ENCODE measurements at places on chromosomes 13 and 19.

DNA sequence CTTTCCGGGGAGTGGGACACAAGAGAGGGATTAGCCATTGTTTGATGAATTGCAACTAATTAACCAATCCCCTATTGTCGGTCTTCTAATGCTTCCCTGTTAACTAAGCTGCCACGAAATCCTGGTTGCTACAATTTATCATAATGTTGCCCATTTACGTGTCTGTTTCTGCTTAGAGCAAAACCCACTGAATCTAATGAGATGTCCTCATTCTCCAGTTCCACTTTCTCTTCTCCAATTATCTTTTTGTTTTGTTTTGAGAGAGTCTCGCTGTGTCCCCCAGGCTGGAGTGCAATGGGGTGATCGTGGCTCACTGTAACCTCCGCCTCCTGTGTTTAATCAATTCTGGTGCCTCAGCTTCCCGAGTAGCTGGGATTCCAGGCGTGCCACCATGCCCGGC is 5.2 kb upstream of the DPP9 start:
- no peak for DNase-seq

DNA sequence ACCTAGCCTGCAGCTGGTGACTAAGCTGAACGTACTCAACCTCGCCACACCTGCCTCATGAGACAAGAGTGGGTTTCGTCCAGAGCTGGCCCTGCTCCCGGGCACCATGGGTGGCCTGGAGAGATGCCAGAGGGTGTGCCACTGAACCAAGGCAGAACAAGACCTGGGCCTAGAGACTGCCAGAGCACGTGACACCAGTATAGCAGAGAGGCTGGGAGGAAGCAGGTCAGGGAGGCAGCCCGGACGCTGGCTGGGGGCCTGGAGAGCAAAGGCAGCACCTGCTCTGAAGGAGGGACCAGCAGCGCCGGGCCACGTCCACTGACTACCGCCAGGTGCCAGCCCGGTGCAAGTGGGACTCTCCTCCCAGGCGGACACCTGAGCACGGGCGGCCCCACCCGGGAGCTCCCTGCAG is 7.3 kb upstream of the C13orf46 start:
- DNase-seq: no peak

- no peak for DNase-seq
Observed at GRCh38 chr19:6514926-6515544, 12.9 kb upstream of the TUBB4A start.

DNA sequence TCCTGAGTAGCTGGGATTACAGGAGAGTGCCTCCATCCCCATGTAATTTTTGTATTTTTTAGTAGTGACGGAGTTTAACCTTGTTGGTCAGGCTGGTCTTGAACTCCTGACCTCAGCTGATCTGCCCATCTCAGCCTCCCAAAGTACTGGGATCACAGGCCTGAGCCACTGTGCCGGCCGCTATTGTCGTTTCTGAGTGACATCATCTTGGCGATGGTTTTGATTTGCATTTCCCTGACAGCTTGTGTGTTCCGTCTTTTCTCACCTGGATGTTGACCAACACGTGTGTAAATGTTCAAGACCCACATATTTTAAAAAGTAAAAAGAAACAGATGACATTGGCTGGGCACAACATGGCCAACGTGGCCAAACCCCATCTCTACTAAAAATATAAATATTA is 12.8 kb upstream of the MKNK2 start:
- no peak for DNase-seq

DNA sequence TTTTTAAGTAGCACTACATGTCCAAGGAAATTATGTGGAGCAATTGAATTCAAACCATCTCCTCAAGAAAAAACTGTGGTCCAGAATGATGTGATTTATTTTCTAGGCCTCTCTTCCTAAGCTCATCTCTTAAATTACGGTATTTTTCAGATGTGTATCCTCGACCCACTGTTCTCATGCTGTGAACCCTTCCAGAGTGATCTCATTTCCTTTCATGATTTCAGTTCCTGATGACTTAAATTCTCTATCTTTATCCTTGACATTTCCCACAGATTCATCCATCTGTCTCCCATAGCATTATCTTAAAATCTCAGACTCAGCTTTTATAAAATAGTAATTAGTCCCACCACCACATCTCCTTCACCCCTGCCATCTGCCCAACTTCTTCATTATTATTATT is 117.6 kb upstream of the SPRY2 start:
- no peak for DNase-seq

GRCh38 chr19:15197275-15197941 is 3.4 kb downstream of the NOTCH3 start:
- DNase-seq: no peak

DNA sequence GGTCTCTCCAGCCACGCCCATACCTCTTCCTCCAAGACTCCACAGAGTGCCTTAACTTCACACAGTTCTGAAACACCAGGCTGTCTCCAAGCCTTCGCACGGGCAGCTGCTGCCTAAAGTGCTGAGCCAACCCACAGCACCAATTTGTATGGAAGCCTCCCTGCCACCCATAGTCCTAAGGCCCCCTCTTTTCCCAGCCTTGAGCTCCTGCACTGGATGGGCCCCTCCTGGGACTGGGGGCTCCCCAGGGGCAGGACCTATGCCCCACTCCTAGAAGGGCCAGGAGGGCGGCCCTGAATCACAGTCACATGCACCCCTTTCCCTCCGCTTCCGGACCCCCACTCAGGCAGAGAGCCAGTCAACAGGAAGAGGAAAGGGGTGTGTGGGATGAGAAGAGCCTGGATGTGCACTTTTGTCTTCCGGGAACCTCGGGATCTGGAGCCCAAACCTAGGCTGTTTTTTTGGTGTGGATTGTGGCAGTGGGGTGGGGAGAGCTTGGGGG is 5.1 kb upstream of the FCER2 start:
- no peak for DNase-seq

GRCh38 chr19:570251-570686 is 2.1 kb upstream of the BSG start:
- DNase-seq: no peak

DNA sequence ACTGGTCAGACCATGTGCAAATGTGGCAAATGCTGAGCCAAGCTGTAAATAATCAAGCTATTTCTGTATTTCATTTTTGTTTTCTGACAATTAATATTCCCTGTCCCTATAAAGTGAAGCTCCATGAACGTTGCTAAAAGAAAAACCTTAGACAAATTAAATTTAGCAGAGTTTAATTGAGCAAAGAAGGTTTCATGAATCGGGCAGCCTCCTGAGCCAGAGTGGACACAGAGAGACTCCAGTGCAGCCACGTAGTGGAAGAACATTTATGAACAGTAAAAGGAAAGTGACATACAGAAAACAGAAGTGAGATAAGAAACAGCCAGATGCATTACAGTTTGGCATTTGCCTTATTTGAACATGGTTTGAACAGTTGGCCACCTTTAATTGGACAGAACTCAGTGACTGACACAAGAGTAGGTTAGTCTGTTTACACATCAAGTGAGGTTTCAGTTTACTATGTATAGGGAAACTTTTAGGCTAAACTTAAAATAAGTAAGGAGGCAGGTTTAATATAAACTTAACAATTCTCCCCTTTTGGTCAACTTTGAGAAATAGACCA is 69.7 kb downstream of the UFM1 start:
- no peak for DNase-seq

GRCh38 chr19:5138606-5139582 is 170.0 kb downstream of the KDM4B start:
- DNase-seq: peak; percentile 34

DNA sequence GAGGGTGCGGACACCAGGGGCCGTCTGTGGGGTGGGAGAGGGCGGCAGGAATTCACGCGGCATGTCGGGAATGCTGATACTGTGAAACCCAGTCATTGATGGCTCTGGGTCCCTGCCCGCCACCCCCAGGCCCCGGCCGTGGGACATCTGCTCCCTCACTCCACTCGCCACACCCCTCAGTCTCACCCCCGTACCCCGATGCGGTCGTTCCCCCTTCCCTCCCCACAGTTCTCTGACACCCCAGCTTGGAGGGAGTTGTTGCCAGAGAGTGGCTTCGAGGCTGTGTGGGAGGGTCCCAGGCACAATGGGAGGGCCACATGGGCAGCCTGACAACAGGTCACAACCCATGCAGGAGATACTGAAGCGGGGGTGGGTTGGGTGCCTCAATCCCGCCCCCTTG is 1.8 kb downstream of the MAG start:
- no peak for DNase-seq

GRCh38 chr13:111278258-111278657 is 42.2 kb upstream of the TEX29 start:
- DNase-seq: no peak

DNA sequence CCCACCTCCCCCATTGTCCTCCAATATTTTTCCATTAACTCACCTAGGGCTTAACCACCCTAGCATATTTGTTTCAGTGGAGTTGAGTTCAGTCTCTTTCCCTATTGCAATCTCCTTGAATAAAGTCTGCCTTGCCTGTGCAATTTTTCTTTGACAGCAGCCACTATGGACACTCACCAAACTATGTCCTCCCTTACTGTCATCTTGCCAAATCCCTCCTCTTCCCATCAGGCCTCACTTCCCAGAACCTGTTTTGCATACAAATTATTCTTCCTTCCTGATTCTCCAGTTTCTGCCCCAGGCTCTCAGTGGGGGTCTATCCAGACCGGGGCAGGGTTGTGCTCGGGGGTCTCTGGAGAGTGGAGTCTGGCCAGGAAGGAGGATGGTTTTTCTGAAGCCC is 2.2 kb upstream of the LYPD5 start:
- DNase-seq: no peak

GRCh38 chr13:101520672-101521071 is 68.2 kb downstream of the ITGBL1 start:
- DNase-seq: no peak

DNA sequence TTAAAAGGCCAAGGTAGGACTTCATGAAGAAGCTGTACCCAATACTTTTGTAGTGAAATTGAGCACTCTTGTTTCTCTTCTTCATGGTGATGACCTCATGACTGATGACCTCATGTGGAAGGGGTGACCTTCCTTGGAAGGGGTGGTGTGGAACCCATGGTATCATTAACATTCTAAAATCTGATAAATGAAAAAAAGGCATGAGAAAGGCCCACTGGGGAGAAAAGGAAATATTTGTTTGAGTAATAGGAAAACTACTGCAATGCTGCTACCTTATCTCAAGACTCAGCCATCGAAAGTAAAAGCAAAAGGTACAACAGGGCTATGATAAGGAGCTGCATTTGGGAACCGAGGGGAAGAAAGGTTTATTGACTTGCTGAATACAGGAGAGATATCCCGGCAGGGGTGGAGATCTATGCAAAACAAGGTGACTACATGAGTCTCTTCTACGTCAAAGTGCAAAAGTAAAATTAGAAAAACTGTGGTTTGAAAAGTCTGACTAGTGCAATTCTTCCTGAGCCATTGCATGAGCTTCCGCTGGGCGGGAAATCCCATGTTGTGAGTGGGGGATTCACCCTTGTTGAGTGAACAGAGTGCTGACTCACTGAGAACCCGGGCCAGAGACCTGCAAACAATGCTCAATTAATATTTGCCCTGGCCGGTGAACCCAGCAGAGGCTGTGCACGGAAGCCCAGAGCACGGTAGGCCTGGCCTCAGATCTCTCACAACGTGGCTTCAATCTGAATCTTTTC is 138.9 kb upstream of the RFC3 start:
- no peak for DNase-seq

DNA sequence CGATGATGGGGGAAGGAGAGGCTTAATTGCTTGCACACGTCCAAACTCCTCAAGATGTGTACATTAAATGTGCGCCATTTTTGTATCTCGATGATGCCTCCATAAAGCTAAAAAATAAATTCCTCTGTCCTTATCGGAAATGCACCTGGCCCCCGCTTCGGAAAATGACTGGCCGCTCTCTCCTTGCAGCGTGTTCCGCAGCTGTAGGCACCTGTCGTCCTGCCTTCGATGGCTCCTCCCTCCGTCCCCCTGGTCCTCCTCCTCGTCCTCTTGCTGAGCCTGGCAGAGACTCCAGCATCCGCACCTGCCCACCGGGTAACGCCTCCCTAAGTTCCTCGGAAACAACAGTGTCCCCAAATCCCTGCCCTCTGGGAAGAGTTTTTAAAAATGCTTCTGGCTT is 1.1 kb downstream of the GALP start:
- no peak for DNase-seq

DNA sequence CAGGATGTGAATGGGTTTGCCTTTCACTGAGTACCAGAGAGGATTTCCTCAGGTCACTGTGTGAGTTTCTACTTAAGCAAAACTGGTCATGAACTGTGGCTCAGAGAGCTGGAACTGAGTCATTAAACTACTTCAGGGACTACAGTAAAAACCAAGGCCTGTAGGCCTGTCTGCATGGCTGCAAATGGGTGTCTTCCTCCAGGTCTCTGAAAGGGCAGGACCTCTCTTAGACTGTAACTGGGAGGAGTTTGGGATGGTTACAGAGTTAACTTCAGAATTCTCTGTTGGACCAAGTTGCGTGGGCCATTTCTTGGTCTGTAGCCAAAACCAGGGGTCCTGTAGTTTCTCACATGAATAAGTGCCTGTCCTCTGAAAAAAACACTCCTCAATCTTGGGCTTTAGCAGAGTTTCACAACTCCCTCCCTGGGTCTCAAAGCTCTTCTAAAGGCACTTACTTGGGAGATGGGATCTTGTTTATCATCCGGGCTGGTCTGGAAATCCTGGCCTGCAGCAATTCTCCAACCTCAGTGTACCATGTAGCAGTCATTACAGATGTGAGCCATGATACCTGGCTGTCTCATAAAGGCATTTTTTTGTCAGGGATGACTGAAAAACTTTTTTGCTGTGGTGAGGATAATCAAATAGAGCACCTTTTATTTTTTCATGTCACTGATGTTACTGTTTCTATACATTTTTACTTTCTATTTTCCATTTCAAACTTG is 19.7 kb downstream of the ZNF714 start:
- no peak for DNase-seq

DNA sequence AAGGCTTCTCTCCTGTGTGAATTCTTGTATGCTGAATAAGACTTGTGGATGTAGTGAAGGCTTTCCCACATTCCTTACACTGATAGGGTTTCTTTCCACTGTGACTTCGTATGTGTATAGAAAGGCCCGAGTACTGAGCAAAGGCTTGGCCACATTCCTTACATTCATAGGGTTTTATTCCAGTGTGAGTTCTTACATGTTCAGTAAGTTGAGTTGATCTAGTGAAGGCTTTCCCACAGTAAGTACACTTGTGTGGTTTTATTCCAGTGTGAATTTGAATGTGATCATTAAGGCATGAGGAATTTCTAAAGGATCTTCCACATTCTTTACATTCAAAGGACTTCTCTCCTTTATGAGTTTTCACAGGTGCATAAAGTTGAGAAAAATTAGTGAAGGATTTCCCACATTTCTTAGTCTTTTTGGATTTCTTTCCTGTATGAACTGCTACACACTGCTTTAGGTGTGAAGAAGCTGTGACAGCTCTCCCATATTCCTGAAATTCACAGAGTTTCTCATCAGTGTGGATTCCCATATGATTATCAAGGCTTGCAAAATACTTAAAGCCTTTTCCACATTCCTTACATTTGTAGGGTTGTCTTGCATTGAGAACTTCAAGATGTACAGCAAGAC is 10.4 kb downstream of the ZNF561 start:
- no peak for DNase-seq

All from activated naive CD8-positive, alpha-beta T cell treated with anti-CD3 and anti-CD28 coated beads, Interleukin-2, amount 50 U/mL, for 16 hours (primary cell).